ENCODE measurements at places on chromosomes 6 and 20.

- no peak for DNase-seq
These were observed 78.4 kb upstream of the MLN start for GRCh38 chr6:33882154-33882553.

DNA sequence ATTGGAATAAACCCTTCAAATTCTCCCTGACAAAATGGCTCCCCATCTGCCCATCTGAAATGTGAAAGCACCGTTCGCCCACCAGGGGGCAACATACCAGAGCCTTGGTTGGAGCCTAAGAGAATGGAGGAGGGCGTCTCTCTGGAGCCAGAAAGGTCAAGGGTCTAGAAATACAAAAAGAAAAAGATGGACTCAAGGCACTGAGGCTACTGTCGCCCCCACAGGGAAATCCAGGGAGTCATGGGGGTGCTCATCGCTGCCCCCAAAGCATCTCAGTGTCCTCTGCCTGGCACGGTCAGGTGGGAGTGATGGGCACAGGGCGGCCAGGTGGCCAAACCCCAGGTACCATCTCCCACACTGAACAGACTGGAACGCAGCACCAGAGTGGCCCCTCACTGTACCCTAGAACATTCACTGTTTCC lies 136.3 kb downstream of the ZMYND8 start:
- DNase-seq: no peak

GRCh38 chr20:59780494-59781185 lies 152.8 kb downstream of the SYCP2 start:
- DNase-seq: no peak

DNA sequence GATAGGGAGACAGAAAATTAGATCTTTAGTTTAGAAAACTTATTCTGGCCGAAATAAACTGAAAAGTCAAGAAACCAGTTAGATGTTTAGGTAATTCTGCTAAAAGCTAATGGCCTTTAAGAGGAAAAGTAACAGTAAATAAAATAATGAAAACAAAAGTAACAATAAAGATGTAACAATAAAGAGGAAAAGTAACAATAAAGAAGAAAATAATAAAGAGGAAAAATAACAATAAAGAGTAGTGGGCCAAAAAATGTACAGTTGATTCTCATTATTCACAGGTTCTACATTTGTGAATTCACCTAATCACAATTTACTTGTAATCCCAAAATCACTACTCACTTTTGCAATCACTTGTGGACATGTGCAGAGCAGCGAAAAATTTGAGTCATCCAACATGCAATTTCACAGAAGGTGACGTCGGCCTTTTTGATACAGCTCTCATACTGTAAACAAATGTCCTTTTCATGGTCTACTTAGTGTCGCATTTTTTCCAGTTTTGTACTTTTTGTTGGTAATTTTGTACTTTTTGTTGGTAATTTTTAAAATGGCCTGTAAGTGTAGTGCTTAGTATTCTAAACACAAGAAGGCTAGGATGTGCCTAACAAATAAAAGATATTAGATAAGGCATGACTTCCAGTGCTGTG lies 24.0 kb downstream of the HBS1L start:
- no peak for DNase-seq

DNA sequence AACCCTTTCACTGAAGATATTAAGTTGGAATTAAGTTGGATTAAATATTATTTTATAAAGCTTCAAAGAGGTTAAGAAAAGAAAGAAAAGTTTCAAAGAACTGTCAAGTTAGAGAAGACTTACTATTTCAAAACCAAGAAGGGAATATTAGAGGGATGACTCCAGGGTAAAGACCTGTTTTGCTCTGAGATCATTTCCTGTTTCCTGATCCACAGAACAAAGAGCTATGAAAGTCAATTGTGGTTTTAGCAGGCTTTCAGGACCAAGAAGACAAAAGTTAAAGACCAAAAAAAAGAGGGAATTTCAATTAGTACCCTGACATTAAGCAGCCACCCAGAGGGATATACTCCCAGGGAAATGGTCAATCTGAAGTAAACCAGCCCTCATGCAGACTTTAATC lies 19.4 kb downstream of the ESF1 start:
- no peak for DNase-seq

DNA sequence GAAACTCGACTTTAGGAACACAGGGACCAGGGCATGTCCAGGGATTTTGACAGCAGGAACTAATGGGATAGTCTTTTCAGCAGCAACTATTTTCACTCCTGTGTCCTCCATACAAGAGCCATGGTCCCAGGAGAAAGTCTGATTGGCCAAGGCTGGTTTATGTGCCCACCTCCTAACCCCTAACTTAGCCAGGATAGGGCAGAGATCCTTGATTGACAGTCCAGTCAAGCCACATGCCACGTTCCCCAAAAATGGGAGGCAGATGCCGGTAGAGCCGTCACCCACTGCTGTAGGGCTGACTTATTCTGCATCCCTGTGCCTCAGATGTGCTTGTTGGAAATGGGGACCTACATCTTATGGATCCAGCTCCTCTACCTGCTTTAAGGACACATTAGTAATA lies 22.3 kb downstream of the SLC2A10 start:
- no peak for DNase-seq

DNA sequence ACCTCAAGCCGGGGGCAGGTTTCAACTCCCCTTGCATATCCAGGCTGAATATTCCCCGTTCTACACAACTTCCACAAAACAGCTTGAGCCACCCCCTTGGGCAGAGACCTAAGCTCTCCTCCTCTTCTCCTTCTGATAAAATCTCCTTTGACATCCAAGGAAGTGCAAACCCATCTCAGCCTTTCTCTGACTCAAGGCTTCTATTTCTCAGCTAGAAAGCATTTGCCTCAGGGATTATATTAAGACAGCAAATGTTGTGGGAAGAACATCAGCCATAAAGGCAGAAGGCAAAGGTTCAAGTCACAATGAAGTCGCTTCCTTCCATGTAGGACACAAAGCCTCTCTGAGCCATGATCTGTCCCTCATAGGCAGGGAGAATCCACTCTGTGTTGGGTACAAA lies 386.6 kb upstream of the ARID1B start:
- DNase-seq: no peak

DNA sequence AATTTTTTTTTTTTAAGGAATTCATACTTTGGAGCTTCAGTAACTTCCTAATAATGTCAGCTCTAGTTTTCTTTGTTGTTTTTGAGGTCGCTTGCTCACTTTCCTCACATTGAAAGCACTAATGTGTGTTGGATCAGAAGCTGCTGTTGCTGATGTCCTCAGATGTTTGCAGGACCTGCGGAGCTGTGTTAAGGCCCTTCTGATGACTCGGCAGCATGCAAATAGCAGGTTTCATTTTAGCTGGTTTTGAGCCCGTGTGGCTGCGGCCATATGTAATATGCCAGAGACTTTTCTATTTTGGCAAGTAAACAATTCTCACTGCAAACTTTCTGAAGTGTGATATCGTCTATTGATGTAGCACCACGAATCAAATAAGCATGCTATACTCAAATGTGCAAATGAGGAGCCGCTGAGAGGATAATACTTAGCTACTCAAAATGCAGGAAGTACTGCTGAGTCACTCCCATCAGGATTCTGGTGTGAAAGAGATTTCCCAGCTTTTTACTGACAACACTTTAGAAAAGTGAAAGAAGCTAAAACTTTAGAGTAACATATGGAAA lies 187.8 kb downstream of the SASH1 start:
- no peak for DNase-seq

- DNase-seq: no peak
These were observed 1.2 kb upstream of the RIPOR3 start for GRCh38 chr20:50692552-50692933.

- no peak for DNase-seq
These were observed 300.4 kb downstream of the LRFN2 start for GRCh38 chr6:40286721-40287120.

DNA sequence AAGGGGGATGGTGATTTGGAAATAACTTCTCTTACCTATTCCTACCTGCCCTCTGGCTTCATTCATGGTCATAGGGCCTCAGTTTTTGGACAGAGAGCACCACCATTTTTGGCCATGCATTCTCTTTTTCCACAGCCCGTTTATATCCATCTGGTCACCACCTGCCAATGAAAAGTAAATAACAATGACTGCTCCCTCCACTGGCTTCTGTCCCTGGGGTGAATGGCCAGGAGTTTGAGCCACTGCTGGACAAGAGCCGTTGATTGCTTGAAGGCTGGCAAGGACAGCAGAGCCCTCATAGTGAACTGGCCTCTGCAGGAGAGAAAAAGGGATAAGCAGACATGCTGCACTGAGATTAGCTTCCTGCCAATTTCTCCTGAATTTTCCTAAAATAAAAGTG lies 261.8 kb downstream of the ADGB start:
- DNase-seq: no peak

DNA sequence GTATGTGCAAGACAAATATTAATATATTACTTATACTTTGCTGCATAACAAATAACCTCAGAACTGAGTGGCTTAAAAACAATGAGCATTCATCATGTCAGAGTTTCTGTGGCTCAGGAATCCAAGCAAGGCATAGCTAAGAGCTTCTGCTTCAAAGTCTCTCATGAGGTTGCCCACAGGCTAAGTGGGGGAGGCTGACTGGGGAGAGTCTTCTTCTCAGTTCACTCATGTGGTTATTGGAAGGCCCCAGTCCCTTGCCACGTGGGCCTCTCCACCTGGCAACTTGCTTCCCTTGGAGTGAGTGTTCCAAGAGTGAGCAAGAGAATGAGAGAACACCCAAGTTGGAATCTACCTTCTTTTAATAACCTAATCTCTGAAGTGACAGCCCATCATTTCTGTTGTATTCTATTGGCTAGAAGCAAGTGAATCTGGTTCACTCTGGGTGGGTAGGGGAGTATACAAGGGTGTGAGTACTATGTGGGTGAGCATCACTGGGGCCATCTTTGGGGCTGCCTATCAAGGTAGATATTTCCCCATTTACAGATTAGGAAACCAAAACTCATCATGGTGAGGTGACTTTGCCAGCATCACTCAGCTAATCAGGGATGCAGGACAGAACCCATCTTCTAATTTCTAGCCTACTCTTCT lies 36.0 kb downstream of the DNAH8 start:
- no peak for DNase-seq
